Amniotic epithelial cell (primary cell): ENCODE measurements at places on chromosomes 3 and 15.
A peak's percentile ranks its signal among the peaks of the same experiment; 100 is the strongest.

DNA sequence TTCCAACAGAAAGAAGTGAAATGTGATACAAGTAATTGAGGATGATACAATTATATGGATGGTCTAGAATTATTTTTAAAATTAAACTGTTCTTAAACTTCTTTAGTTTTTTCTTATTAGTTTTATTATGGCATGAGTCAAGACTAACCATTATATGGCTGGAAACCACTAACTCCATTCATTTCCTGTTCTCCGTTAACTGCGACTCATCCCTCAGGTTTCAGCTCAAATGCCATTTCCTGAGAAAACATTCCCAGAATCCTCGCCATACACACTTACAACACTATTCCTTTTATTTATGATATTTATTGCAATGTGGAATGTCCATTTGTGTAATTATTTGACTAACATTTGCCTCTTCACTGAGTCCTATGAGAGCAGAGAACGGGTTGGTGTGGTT, 394.1 kb downstream of the SOX2 start:
- DNase-seq = no peak

- no peak for DNase-seq
Observed at GRCh38 chr3:61682671-61683548, 121.5 kb downstream of the PTPRG start.

- DNase-seq = peak; percentile 80
Observed at GRCh38 chr3:30644615-30645014, 38.2 kb downstream of the TGFBR2 start.

- peak; percentile 11 for DNase-seq
Observed at GRCh38 chr15:49331951-49332350, 91.1 kb upstream of the FGF7 start.

- DNase-seq = peak; percentile 15
Observed at GRCh38 chr15:61050844-61051568, 178.1 kb downstream of the RORA start.

GRCh38 chr3:175704366-175705055, 845.4 kb downstream of the NAALADL2 start:
- peak; percentile 19 for DNase-seq

DNA sequence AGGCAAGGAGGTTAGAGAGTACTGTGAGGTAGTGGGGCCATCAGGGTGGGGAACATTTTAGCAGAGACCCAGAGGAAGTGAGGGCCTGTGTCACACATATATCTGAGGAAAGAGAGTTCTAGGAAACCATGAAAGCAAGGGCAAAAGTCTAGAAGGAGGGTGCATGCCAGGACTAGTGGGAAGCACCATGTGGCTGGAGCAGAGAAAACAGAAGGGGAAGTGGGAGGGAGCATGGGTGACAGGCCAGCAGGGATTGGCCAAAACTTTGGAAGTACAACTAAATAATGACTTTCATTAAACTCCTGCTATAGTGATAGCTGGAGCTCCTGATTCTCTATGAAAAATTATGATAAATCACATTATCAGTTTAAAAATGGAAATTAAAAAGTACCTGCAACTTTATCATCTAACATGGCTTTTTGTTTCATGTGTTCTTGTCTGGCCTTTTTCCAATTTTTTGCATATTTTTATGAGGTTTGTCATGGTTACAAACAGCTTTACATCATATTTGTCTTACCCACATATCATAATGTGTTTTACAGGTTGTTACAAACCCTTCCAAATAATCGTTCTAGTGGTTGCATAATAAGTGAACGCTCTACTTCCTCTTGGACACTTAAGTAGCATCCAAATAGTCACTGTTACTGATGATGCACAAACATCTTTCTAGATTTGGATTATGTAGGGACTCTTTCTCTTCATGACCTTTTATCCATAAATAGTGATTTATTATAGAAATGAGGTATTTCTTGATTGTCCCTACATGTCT, 168.3 kb downstream of the NEK10 start:
- no peak for DNase-seq

GRCh38 chr3:149180057-149180573, 41.5 kb downstream of the CP start:
- peak; percentile 100 for DNase-seq

GRCh38 chr3:143951351-143951971, 20.2 kb upstream of the DIPK2A start:
- DNase-seq = peak; percentile 39

DNA sequence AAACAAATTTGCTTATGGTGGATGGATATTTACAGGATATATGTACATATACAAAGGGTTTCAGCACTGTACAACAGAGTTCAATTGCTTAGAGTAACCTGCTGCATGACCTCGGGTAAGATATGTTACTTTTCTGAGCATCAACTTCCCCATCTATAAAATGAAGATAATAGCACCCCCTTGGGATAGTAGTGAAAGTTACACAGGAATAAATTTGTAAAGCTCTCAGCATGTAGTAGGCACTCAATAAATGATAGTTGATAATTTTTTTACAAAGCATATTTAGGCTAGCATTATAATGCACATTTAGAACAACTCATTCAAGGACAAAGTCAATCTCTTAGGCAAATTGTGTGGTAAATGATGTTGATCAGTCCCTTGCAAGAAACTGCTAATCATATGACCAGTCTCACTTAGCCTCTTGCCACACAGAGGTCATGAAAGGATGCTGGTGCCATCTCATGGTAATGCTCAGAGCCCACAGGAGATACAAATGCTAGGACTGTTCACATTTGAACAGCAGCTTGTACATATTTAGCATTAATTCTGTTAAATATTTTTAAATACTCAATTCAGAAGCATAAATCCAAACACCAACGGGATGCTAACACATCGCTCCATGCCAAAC, 123.9 kb downstream of the MAGI1 start:
- DNase-seq = peak; percentile 27

GRCh38 chr3:197807969-197808587, 17.0 kb downstream of the LRCH3 start:
- peak; percentile 69 for DNase-seq

DNA sequence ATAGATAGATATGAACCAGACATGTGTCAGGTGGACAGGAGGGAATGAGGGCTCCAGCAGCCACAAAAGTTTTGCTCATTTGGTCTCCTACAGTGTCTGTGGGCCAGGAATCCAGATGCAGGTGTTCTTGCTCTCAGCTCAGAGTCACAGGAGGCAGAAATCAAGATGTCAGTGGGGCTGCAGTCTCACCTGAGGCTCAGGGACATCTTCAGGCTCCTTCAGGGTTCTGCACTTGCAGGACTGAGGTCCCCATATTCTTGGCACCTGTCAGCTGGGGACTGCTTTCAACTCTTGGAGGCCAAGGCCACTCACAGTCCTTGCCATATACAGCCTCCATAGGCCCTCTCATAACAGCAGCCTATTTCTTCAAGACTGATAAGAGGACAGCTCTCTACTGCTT, 57.3 kb downstream of the PGPEP1L start:
- no peak for DNase-seq

DNA sequence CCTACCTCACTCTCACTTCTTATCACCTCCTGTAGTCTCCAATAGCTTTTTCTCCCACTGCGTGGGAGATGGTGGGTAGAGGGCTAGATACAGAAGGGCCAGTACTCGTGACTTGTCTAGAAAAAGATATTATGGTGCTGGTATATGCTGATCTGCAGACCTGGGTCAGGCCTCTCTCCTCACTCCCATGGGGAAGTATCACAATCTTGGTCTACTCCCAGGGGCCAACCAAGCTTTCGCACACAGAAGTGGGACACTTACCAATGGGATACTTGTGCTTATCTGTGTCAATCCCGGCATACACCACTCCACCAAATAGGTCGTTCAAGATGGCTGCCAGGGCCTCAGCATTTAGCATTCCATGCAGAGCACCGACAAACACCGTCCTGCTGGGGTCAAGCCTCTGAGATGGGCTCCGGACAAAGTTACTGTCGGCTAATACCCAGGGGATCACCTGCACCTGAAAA, 9.0 kb upstream of the RPS17 start:
- no peak for DNase-seq

- no peak for DNase-seq
Observed at GRCh38 chr3:149340310-149340933, 7.0 kb upstream of the TM4SF18 start.

DNA sequence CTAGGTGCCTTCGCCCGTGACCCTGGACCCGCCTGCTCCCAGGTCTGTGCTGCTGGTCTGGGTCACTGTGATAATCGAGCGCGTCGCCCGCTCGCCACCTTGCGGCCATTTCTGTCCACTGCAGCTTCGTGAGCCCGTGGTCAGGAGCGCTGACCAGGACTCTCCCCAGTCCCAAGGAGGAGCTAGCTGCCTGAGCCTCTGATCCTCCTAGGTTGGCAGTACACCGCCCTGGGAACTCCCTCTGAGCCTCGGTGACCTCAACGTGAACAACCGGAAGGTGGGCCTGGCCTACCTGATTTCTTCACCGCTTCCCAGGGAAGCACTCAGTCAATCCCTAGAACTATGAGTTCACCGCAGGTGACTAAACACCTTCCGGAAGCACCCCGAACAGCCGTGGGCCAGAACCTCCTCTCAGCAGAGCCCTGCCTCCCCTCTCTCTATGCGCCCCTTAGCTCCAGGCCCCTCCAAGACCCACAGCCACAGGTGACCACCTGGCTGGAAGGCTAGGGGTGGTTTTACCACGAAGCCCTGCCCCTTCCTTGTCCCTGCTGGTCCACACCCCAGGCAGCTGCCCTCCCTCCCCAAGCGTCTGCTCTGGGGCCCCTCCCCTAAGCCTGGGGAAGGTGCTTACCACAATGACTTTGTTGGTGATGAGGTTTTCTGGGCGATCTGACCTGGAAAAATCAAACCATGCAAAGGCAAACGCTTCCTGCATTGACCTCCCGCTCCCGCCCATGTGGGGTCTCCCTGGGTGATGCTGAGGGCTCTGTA, 9.7 kb downstream of the PLA2G4D start:
- DNase-seq = peak; percentile 37

DNA sequence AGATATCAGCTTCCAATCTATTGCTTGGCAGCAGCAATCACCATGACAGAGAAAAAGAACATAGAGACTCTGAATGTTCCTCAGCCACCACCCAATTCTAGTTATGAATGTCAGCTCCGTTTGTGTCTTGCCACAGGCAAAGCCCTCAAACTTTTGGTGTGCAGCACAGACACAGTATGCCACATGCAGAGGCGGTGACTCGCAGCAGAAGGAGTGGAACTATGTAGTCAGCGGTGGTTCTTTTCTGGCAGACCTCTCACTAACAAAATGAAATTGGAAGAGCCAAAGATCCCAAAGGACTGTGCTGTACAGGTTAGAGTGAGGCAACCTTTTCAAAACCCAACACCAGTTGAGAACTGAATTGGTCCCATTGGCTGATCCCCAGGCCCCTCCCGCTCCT, 220.9 kb downstream of the SLC9A9 start:
- DNase-seq = peak; percentile 24

DNA sequence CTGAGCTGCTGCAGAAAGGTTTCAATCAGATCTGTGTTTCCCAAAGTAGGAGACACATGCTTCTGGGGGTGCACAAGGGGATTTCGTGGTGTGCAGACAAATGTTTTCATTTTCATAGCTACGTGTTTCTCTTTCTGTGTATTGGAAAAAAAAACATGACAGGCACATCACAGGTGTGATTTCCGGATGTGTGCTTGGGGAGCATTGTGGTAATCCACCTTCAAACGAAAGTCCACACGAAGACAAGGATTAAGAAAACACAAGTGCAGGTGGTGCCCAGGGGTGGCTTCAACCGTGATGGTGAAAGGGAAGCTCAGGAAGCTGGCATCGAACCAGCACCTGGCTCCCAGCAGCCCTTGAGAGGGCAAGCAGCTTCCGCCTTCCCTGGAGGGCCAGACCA, 164.6 kb upstream of the LINGO1 start:
- no peak for DNase-seq

DNA sequence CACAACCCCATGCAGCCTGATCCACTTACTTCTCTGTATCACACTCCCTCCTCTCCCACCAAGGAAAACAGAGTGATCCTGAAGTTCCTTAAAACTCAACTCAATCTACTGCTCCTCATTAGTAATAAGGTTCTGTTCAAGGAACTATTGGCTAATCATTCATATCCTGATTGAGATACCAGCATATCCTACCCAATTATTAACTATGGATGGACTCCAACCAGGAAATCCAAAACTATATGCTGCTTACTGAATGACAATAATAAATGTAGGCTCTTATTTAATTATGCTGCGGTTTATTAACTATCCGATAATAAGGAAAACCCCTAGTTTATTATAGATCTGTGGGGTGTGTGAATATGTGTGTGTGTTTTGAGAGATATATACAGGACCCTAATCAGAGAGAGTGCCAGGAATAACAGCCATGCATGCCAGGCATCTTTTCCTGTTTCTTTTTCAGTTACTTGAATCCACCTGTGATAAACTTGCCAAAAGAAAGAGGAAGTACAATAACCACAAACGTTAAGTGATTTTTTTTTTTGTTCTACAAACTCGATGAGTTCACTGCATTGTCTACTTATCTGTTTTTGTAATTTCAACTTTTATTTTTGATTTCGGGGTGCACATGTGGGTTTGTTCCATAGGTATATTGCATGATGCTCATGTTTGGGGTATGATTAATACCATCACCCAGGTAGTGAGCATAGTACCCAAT, 1031.7 kb upstream of the CFAP20DC start:
- DNase-seq = no peak

GRCh38 chr15:79539401-79539800, 107.3 kb downstream of the MINAR1 start:
- DNase-seq = no peak

- DNase-seq = no peak
Observed at GRCh38 chr3:185021256-185021655, 131.6 kb downstream of the C3orf70 start.
